ENCODE measurements at places on chromosomes 6 and 20.

DNA sequence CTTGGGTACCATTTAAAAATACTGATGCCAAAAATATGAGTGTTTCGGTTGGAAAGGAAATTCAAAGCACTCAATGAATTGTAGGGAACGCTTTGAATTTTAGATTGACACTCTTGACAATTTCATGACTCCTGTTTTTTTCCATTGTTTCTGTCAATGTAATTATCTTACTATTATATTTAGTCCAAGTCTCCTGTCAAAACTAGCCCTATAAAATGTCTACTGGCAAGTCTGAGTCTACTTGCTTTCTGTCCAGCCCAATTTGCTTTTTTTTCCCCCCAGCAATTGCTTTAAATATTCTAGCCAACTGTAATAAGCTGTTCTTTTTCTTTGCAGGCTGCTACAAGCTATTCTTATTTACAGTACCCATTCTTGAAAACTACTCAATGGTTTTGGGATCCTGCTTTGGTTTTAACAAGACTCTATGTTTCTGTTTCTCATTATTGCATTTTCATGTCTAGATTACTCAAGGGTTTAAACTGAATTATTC lies 1103.9 kb upstream of the GJE1 start:
- no peak for DNase-seq

- no peak for DNase-seq
Observed at GRCh38 chr6:46012834-46013233, 2.8 kb downstream of the CLIC5 start.

GRCh38 chr6:68235326-68235784 lies 399.7 kb upstream of the ADGRB3 start:
- peak; percentile 67 for DNase-seq

DNA sequence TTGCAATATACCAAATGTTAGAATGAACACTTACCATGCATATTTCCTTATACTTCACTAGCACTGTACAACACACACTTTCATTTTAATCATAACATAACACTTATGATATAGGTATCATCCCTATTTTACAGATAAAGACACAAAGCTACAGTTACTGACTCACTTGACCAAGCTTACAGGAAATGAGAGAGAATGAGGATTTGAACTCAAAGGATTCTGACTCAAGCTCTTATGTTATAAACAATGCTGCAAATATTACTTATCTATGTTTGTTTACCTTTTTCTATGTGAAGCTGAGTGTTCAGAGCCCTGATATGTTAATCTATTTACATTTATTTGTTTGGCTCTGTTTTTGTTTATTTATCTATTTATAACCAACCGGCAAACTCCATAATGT lies 245.4 kb downstream of the PTPRK start:
- DNase-seq = peak; percentile 71

DNA sequence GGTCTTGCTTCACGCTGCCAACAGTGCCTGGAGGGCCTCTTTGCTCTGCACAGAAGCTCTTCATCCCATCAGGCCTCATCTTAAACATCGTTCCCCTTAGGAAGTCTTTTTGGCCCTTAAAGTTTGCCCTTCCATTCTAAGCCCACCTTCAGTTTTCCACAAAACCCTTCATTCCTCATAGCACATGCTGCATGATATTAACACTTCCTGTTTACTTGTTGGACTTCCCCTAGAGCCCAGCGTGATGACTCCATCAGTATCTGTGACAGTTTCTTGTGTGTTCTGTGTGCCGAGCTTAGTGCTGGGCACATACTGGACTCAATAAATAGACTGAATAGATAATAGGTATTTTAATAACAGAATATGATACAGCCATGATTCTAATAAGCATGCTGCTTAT lies 2.2 kb downstream of the NT5DC1 start:
- DNase-seq = no peak

GRCh38 chr6:38080889-38081288 lies 261.4 kb downstream of the ZFAND3 start:
- DNase-seq = no peak

GRCh38 chr6:161434921-161435747 lies 161.3 kb upstream of the AGPAT4 start:
- DNase-seq = peak; percentile 54

DNA sequence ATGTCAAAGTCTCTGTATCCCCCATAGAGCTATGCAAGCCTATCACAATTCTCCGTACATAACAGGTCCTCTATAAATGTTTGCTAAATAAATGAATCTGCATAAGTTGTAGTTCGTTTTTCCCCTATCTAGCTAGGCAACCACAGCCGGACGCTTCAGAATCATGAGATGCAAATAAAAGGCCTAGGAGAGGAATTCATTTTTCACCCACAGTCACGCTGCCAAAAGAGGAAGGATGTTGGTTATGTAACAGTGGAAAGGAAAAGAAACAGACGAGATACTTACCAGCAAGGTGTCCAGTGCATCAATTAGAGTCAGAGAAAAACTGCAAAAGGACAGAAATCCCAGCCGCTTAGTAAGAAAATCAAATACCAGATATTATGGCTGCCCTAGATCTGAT lies 2.4 kb downstream of the EDEM2 start:
- DNase-seq = no peak

GRCh38 chr6:136739501-136739900 lies 52.8 kb downstream of the MAP3K5 start:
- DNase-seq = no peak

Data from mesenchymal stem cell (in vitro differentiated cells and primary cell).